ENCODE measurements at places on chromosomes 7 and 10. TPM values are rescaled to one million over a fixed set of nuclear protein-coding genes. Genes with fewer than 3 reads are reported as not detected.
A peak's percentile ranks its signal among the peaks of the same experiment; 100 is the strongest.

GRCh38 chr7:108525327-108525984 lies 479 bp downstream of the PNPLA8 start:
- H3K27me3 ChIP-seq, result no peaks in the 10 kb centered on the region
- peaks cover 24% of the 10 kb centered on the region for H3K4me1 ChIP-seq
- H3K36me3 ChIP-seq, result no peaks in the 10 kb centered on the region
- H3K27ac ChIP-seq, result peak overlapping the region; percentile 84
- peak; percentile 84 for DNase-seq

- H3K27ac ChIP-seq, result no peak overlapping the region
- H3K36me3 ChIP-seq, result peaks cover 7% of the 10 kb centered on the region
These were observed 25.4 kb downstream of the LCOR start for GRCh38 chr10:96857301-96858012.

DNA sequence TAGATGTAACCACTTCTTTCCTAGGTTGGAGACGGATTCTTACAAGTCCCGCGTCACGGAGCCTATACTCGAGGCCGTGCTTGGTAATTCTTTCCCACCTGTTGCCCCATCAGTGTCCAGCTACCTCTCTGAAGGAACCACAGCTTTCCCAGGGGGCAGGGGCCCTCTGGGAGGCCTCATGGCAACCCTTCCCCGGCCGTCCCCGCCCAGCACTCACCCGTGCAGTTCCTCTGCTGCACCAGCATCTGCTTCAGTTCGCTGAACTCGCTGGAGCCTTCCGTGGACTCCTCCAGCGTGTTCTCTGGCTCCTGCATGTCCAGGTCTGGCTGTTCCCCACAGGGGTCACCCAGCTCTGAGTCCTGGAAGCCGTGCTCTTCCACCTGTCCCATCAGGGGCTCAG lies 24.5 kb downstream of the ZNF777 start:
- no peak for DNase-seq
- H3K27ac ChIP-seq, result no peak overlapping the region
- no peaks in the 10 kb centered on the region for H3K27me3 ChIP-seq
- no peaks in the 10 kb centered on the region for H3K4me1 ChIP-seq
- no peak overlapping the region for H3K4me3 ChIP-seq

GRCh38 chr7:150823484-150824126 lies 23.0 kb downstream of the TMEM176A start:
- no peak overlapping the region for H3K4me3 ChIP-seq
- peaks cover 11% of the 10 kb centered on the region for H3K4me1 ChIP-seq
- H3K27me3 ChIP-seq, result peaks cover 19% of the 10 kb centered on the region
- no peaks in the 10 kb centered on the region for H3K36me3 ChIP-seq
- DNase-seq, result peak; percentile 32

GRCh38 chr10:77071001-77071511 lies 566.6 kb downstream of the KCNMA1 start:
- no peaks in the 10 kb centered on the region for H3K36me3 ChIP-seq
- no peak overlapping the region for H3K4me3 ChIP-seq
- H3K4me1 ChIP-seq, result no peaks in the 10 kb centered on the region
- DNase-seq, result no peak
- no peak overlapping the region for H3K27ac ChIP-seq

DNA sequence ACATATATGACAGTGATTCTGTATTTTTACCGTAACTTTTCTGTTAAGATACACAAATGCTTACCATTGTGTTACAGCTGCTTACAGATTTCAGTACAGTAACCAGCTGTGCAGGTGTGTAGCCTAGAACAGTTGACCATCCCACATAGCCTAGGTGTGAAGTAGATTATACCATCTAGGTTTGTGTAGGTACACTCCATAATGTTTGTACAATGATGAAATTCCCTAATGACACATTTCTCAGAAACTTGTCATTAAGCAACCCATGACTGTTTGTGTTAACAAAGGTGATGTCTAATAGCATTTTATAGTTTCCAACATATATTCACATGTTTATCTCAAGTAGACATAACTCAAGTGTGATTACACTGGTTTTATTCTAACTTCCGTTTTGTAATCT lies 218.5 kb downstream of the PLXDC2 start:
- no peaks in the 10 kb centered on the region for H3K36me3 ChIP-seq
- H3K4me3 ChIP-seq, result no peak overlapping the region
- no peaks in the 10 kb centered on the region for H3K27me3 ChIP-seq
- no peaks in the 10 kb centered on the region for H3K4me1 ChIP-seq
- no peak overlapping the region for H3K27ac ChIP-seq

DNA sequence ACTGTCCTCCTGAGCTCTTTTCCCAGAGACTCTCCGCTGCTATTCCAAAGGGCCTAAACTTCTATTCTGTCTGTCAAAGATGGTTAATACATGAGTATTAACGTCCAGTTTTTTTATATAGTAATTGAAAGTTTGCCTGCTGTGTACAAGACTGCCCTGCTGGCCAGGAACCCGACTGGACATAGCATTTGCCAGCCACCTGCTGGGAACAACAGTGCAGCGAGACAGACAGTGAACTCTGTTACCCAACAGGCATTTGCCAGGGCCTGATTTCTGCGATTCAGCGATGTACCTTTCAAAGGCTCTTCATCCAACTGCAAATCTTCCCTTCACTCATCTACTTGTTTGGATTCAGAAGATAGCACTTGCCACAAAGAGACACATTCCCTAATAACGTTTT lies 128.8 kb upstream of the SEM1 start:
- no peaks in the 10 kb centered on the region for H3K27me3 ChIP-seq
- H3K36me3 ChIP-seq, result no peaks in the 10 kb centered on the region
- H3K4me3 ChIP-seq, result no peak overlapping the region
- no peaks in the 10 kb centered on the region for H3K4me1 ChIP-seq

- no peak for DNase-seq
- H3K27me3 ChIP-seq, result no peaks in the 10 kb centered on the region
- H3K36me3 ChIP-seq, result no peaks in the 10 kb centered on the region
- no peak overlapping the region for H3K4me3 ChIP-seq
- no peak overlapping the region for H3K27ac ChIP-seq
- no peaks in the 10 kb centered on the region for H3K4me1 ChIP-seq
These were observed 483.9 kb upstream of the NRP1 start for GRCh38 chr10:33818343-33818742.

The SGCE gene
- total RNA-seq, result 0.38 TPM

The PVRIG gene
- 0.64 TPM for total RNA-seq

The MORN4 gene
- total RNA-seq, result 12.1 TPM

The TSPAN12 gene
- total RNA-seq, result 0.51 TPM

The TMEM184A gene
- 0.31 TPM for total RNA-seq

The CPA4 gene
- not detected for total RNA-seq

The WNT8B gene
- total RNA-seq, result not detected
